ENCODE measurements at places on chromosomes 7 and 10. TPM values are rescaled to one million over a fixed set of nuclear protein-coding genes. Genes with fewer than 3 reads are reported as not detected.
A peak's percentile ranks its signal among the peaks of the same experiment; 100 is the strongest.

The DDC gene
- not detected for total RNA-seq

The DMBT1 gene
- not detected for total RNA-seq

DNA sequence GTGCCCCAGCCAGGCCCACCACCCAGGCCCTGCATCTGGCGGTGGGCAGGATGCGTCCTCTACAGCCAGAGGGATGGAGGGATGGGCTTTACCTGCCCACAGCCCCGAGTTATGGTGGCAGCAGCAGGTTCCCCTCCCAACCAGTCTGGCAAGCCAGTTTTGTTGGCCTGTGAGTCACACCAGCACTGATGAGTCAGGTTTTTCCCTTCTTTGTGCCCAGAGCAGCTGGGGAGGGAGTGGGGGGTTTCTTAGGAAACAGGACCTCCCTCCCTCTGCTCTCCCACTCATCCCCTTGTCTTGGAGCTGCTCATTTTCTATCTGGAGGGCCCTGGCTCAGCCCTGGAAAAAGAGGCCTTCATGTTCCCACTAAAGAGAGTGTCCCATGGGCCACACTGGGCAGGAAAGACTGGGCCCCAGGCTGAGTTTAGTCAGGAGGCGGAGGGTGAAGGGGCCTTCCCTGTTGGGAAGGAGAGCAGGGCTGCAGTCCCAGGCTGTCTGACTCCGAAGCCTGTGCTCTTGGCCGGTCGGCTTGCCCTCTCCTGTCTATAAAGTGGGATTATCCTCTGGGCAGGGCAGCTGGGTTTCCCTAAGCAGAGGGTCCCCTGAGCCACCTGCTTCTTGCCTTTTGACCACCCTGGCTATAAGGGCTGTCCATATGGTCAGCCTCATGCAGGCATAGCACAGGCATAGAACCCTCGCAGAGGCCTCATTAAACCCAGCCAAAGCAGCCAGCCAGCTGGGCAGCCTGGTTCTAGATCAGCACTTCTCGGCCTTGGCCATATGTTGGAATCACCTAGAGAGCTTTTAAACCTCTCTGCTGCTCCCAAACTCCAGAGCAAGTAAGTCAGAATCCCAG is 30.2 kb upstream of the ANKRD2 start:
- peak; percentile 92 for DNase-seq

GRCh38 chr10:133532871-133533270 is 5.7 kb downstream of the CYP2E1 start:
- DNase-seq, result no peak

GRCh38 chr10:59905731-59906416 is 482 bp downstream of the CCDC6 start:
- DNase-seq, result no peak

- no peak for DNase-seq
These were observed 234.3 kb downstream of the COBL start for GRCh38 chr7:51082096-51082840.

GRCh38 chr10:49023752-49024151 is 84.1 kb upstream of the LRRC18 start:
- no peak for DNase-seq

GRCh38 chr7:30709549-30709948 is 27.3 kb upstream of the CRHR2 start:
- no peak for DNase-seq

- DNase-seq, result peak; percentile 65
These were observed at the start of gene NXPH1 for GRCh38 chr7:8433477-8434289. TSS of gene NXPH1 (plus strand) at chr7:8433609.

GRCh38 chr7:51067258-51067657 is 249.4 kb downstream of the COBL start:
- DNase-seq, result no peak

- no peak for DNase-seq
These were observed 9.4 kb upstream of the PPIA start for GRCh38 chr7:44787041-44787440.

DNA sequence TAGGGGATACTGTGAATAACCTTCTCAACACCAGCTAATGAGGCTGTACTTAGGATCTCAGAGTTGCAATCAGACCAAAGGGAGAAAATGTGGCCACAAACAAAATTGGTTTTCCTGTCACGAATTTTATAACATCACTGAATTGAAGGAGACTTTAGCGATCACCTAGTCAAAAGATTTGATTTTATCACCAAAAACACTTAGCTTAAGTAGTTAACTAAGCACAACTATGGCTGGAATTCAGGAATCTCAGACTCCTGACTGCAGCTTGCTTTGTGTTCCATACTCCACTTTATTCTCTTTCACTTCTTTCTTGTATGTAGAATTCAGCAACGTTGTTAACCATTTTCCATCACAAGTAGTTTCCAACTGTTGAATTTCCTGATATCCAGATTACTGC is 152.0 kb downstream of the SLC16A9 start:
- no peak for DNase-seq

DNA sequence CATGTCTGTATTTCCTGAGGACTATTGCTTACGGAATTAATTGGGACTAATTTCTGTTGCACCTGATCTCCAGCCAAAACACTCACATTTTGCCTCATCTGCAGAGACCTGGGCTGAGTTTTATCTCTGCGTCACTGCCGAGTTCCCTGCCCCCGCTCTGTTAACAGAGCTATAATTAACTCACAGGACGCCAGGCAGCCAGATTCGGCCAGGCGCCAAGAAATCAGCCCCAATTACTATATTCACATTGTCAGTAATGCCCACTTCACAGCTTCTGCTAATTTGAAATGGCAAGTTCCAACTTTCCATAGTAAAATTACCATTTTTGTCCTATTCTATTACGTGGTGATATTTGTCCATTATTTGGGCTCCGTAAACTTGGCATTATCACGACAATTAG is 130.5 kb downstream of the CUX1 start:
- DNase-seq, result no peak

All from H4 (cell line).